Heart left ventricle (tissue), 16 donors: ENCODE measurements at places on chromosomes 4 and X. TPM values are rescaled to one million over a fixed set of nuclear protein-coding genes. Genes with fewer than 3 reads are reported as not detected.
A peak's percentile ranks its signal among the peaks of the same experiment; 100 is the strongest.

DNA sequence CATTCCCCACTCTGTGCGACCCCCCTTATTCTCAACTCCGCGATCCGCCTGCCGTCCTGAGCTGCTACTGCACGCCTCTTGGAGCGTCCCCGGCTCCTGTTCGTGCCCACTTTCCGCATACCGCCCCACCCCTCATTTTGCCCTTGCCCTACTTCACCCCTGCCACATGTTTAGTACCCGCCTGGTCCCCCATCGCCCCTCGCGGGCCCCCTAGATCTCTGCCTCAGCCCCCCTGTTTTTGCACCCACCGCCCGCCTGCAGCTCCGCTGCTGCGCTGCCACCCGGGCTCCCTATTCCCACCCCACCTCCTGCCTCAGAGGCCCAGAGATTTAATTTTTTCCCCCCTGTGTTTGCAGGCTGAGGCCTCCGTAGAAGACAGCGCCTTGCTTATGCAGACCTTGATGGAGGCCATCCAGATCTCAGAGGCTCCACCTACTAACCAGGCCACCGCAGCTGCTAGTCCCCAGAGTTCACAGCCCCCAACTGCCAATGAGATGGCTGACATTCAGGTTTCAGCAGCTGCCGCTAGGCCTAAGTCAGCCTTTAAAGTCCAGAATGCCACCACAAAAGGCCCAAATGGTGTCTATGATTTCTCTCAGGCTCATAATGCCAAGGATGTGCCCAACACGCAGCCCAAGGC is 1.4 kb downstream of the MAGED1 start:
- peak; percentile 20 for DNase-seq

- no peak for DNase-seq
Measured at GRCh38 chr4:69713593-69713992, 46.8 kb downstream of the SULT1B1 start.

GRCh38 chrX:100648458-100649417 is 4.7 kb downstream of the SRPX2 start:
- peak; percentile 33 for DNase-seq

DNA sequence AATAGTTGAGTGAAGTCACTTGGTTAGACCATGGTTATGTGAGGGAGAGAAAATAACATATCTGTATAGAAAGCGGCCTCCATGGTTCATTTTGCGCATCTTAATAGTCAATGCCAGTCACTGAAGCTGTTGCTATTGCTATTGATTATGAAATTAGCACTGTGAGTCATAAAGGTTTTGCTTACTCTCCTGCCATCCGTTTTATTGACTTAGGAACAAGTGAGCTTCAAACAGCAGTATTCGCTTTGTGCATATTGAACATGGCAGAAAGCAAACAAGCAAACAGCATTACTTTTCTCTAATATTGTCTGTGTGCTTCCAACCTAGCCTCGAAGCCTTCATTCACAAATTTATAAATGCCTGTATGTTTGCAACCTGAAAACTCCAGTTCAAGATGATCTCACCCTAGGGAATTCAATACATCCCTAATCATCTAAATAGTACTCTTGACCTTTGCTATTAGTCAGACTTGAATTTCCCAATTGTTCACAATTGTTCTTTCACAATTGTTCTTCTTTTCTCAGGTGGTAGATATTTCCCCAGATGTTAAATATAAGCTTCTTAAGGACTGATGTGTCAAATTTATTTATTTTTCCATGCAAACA is 55.9 kb upstream of the GABRA2 start:
- no peak for DNase-seq

DNA sequence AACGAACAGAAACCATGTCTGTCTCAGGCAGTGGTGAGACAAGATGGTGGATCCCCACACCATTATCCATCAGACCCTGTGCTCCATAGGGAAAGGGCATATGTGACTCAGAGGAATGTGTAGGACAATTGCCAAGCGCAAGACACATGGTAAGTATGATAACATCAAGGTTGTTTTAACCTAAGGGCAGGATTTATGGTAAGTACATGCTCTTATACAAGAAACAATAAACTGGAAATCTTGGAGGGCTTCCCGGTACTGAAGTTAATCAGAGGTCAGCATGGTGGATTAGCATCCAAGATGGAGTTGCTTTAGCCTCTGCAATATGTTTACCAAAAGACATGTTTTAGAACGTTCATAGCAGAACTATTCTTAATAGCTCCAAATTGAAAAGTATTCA is 355.0 kb downstream of the PPP1R2C start:
- no peak for DNase-seq

DNA sequence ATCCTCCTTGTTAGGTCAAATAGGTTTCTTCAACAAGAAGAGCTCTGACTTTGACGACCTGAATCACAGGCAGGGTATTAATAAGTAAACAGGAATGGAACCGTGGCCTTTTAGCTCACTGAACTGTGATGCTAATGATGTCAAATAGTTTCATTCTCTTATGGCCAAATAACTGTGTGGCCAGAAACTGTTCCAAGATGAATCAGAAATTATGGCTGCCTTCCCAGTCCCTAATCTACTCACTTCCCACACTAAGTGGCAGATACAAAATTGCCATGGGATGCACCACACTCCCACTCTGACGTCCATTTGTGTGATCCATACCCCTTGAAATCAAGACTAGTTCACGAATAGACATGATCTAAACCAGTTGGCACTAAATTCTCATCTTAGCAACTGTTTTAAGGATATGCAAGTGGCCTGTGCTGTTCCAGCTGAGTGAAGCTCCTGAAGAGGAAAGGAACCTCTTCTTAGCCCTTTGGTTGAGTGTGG is 455.4 kb downstream of the IL15 start:
- DNase-seq = no peak

DNA sequence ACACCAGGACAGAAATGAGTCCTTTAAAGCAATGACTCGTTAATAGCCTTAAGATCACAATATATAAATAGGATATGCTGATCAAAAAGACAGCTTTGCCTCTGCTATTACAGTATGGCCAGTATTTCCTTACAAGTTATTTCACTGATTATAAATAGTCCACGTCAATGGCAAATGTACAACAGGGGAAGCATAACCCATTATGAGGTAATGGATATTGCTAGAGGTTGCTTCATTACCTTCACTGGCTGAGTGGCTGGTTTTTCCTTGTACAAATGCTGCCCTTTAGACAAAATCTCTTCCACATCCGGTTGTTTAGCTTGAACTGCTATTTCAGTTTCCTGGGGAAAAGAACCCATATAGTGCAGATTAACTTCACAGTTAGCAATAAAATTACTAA is 764.6 kb upstream of the FTHL17 start:
- no peak for DNase-seq

DNA sequence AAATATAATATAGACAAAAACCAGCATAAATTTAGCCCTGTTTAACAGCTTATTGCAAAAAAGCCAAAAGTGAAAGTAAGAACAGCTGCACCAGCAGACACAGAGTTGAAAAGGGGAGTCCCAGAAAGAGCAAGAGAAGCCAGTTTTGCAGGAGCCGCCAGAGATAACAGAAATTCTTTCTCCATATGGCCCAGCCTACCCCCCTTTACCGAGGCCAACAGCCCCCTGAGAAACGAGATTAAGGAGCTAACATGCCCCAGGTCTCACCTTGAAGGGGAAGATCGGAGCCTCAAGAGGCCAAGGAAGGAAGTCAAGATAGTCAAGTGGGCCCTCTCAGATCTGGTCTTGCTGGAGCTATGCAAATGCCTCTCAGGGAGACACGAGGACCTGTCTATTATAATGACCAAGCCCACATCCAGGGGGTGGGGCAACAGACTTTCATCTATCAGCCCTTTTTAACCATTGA is 4.8 kb downstream of the ACOX3 start:
- no peak for DNase-seq

GRCh38 chr4:88054229-88054628 is 46.8 kb downstream of the PKD2 start:
- no peak for DNase-seq

GRCh38 chr4:89258506-89258905 is 49.1 kb downstream of the GPRIN3 start:
- no peak for DNase-seq

- DNase-seq = no peak
Measured at GRCh38 chrX:8629871-8630270, 102.1 kb downstream of the ANOS1 start.

ABCD1 gene
- 21.2 TPM for total RNA-seq

SPP1 gene
- 11.4 TPM for total RNA-seq

UGT2B10 gene
- not detected for total RNA-seq
